HuH-7.5 (cell line): ENCODE measurements at places on chromosomes 7 and 10.
A peak's percentile ranks its signal among the peaks of the same experiment; 100 is the strongest.

GRCh38 chr7:89023206-89023605 is 227.7 kb upstream of the TEX47 start:
- no peak for DNase-seq

- no peak for DNase-seq
Observed at GRCh38 chr7:100837099-100837836, 9.9 kb upstream of the EPHB4 start.

DNA sequence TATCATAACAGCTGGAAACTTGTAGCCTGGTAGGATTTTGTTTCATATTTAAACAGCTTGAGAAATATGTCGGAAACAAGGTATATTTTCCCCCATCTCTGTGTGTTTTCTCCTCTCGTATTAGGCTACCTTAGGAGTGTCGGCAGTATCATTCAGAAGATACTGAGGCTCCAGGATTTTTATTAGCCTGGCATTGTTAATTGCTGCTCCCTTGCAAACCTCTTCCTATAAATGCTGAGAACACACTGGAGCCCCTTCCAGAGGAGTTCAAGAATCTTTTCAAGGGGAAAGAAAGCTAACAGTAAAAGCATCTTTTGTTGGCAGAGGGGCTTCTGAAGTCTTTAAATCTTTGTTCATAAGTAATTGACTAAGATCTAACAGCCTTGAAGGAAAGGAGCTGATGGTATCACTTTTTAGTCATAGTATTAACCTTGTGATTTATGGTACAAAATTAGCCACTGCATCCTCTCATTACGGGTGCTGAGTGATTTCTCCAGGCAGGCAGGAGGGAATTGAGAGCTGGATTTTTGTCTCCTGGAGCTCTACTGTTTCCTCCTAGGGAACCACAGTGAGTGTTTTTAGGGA is 998.7 kb downstream of the LRMDA start:
- no peak for DNase-seq

DNA sequence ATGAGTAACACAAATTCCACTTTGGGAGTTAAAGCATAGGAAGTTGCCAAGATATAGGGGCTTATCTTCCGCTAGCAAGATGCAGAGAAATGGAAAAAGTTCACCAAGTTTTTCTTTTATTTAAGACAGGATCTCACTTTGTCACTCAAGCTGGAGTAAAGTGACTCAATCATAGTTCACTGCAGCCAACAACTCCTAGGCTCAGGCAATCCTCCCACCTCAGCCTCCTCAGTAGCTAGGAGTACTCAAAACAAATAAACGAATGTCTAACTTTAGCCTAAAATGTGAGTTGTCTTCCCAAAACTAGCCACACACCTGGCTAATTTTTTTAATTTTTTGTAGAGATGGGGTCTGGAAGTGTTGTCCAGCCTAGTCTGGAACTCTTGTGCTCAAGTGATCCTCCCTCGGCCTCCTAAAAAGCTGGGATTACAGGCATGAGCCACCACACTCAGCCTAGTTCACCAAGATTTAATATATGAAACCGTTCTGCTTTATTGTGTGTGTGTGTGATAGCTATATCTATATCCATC is 9.9 kb downstream of the VIM start:
- DNase-seq: no peak

- DNase-seq: peak; percentile 78
Observed at GRCh38 chr7:130486114-130486953, 5.6 kb upstream of the MEST start.

- no peak for DNase-seq
Observed at GRCh38 chr7:111528331-111528730, 34.0 kb downstream of the IMMP2L start.

GRCh38 chr7:42617806-42618457 is 293.9 kb downstream of the C7orf25 start:
- no peak for DNase-seq

- no peak for DNase-seq
Observed at GRCh38 chr10:51144161-51144781, 70.0 kb downstream of the PRKG1 start.

DNA sequence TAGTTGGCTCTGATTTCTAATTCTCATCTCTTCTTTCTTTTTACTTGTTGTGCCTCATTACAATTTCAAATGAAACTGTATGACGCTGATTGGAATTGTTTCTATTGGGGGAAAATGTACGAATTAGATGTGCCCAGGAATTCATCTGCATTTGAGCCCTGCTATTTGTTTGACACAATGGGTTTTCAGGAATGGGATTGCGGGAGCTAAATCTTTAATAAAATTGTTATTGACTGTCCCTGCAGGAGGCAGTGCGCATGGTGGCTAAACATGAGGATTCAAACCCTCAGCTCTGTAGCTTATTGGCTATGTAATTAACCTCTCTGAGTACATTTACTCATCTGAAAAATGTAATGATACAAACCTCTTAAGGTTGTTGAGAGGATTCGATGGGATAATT is 181.6 kb downstream of the NXPH1 start:
- no peak for DNase-seq

GRCh38 chr7:4886671-4887070 is 3.2 kb upstream of the RADIL start:
- DNase-seq: no peak

GRCh38 chr7:131619336-131620305 is 63.2 kb upstream of the PODXL start:
- DNase-seq: no peak

DNA sequence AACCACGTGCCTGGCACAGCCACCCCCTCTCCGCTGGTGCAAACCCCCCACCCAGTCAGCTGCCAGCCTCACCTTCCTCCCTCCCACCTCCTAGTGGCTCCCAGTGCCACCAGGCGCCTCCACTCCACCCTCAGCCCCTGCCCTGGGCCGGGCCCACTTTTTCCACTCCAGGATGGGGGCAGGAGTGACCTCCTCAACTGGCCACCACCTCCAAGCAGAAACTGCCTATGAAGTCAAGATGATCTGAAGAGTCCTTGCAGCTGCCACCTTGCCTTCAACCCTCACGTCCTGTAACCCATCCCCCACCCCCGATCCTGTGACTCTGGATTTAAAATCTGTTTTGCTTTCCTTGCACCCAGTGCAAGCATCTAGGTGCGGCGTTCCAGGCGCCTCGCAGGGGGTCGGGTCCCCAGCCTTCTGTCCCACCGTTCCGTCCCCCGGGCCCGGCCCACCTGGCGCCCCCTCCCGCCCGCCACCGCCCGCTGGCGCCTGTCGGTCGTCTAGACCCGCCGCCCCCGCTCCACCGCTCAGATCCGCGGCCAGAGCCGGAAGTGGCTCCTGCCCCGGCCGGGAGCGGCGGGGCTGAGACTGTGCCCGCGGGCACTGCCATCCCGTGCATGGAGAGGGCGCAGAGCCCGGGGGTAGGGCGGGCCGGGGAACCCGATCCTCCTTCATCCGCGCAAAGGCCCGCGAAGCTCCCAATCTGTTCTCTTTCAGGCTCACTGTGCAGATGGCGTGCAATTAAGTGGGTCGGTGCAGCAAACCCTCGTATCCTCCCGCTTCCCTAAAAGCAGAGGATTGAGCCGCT is 51.2 kb upstream of the GTF2I start:
- DNase-seq: peak; percentile 47

GRCh38 chr7:19102884-19103283 is 14.6 kb downstream of the TWIST1 start:
- no peak for DNase-seq

GRCh38 chr7:56097700-56098099 is 4.9 kb upstream of the PHKG1 start:
- DNase-seq: no peak

GRCh38 chr10:16948361-16948760 is 131.1 kb upstream of the RSU1 start:
- DNase-seq: no peak

DNA sequence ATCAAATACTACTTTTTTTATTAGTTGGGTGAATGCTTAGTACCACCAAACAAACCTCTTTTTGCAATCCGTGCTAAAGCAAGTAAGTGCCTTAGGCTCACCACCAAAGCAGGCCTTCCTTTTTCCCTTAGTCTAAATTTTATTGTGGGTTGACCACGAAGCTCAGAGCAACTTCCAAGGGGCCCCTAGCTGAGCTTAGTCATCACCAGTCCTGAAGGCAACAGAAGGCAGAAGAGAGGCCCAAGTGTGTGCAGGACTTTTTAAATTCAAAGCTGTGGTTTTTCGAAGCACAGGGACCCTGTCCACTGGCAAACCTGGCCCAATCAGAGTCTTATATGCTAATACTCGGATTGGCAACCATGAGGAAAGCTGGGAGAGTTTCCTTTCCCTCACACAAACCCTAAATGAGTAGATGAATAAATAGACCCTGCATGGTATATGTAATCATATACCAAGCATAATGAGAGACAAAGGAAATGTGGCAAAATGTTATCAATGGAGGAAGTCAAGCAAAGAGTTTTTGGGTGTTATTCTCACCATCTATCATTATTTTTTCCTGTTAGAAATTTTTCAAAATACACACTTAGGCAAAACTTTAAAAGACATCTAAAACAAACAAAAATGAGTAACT is 453.2 kb upstream of the GALNT17 start:
- no peak for DNase-seq

DNA sequence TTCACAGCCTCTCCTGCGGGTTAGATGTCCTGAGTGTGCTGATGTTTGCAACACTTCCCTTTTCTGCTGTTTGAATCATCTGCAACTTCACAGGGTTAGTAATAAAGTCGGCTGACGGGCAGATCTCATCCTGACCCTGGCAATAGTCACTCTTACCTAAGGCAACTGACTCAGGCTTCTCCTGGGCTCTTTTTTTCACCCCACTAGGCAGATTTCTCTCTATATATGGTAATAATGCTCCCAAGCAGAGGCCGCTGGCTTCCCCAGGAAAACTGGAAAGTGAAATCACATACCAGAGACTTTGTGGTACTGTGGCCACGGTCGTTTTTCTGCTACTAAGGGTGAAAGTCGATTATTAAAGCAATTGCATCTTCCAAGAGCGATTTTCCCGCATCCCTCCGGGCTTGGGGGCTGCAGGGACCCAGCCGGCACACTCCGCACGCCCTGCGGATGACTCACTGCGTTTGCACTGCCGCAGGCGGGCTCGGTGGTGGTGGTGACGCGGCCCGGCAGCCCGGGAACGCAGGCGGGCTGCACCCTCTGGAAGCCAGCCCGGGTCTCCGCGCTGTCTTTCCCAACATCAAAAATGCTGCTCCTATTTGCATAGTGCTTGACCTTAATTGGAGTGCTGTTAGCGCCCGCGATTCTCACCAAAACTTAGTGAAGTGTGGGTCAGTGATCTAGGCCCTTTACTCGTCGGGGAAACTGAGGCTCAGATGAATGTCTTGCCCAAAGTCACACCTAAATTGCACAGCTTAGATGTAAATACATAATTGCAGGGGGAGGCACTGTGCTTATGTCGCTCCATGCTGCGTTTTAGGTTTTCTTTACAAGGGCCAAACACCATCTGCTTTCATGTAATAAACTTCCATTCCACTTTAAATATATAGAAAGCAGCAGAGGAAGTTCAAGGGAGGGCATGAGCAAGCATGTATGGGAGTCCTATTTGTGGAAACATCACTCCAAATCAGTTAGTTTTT is 47.6 kb upstream of the ITGB1 start:
- peak; percentile 70 for DNase-seq

DNA sequence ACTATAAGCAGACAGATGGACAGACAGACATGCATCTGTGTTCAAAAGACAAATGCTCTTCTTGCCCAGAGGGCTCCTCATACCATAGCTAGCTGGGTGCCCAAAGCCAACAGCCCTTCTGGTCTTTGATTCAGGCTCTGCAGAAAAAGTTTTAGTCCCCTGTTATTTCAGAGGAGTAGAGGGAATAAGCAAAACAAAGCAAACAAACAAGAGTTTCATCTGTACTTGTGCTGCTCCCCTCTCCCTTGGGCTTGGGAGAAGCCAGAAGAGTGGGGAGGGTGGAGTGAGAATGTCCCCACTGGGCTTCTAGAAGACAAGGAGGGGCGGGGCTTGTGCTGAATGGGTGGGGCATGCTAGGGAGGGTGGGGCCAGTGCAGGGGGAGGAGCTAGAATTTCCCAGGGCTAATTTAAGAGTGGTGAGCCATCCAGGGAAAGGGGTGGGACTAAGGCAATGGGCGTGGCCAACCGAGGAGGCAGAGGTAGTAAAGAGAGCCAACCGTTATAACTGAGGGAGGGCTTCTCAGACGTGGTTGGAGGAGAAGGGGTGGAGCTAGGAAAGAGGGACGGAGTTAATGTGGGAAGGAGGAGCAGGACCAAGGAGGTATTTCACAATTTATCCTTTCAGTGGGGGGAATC is 101.2 kb upstream of the MGMT start:
- DNase-seq: no peak

GRCh38 chr10:133159950-133160825 is at the start of gene KNDC1:
KNDC1 (plus strand) TSS chr10:133160219; CDS start chr10:133160468, 249 bp downstream.
- no peak for DNase-seq

DNA sequence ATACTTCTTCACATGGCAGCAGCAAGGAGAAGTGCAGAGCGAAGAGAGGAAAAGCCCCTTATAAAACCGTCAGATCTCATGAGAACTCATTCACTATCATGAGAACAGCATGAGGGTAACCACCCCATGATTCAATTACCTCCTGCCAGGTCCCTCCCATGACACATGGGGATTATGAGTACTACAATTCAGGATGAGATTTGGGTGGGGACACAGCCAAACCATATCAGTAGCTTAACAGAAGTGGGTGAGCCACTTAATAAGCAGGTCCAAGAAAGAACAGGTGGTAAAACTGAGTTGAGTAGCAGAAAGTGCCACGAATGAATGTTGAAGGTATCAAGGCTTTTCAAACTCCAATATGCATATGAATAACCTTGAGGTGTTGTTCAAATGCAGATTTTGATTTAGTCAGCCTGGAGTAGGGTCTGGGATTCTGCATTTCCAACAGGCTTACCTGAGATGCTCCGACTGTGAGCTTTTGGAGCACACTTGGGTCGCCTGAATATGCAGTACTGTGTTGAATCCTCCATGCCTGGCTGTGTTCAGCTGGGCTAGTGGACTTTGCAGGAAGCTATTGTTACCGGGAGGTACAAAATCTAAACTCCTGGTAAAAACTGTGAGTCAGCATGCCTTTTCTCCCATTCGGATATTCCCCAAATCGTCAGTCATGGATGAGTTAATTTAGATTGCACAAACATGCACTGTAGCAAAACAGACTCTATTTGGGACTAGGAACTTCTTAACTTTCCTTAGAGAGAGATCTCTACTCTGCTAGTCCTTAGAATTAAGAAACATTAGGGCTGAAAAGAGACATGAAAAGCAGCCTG is 69.0 kb upstream of the PRKCQ start:
- DNase-seq: no peak

DNA sequence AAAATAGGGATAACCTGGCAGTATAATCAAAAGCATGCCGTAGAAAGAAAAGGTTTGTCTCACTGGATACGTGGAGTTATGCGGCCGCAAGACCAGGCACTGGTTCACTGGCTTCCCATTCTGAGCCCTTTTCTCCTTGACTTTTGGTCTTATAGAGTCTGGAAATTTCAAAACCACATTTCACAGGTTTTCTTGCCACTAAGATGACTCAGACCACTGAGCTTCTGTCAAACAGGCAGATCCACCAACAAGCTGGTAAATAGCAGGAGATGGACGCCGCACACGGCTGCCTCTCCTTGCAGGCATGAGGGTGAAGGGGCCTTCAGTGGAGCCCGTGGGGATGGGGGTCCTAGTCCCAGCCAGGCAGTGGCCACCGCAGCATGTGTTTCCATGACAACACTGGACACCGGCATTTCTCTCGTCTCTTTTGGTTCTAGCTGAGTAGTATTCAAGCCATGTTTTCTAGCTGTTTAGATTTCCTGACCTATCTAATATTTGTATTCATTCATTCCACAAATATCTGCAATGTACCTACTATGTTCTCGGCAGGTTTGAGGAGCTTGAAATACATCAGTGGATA is 55.5 kb downstream of the KLF6 start:
- no peak for DNase-seq
